ENCODE measurements at places on chromosomes 2 and 18.
A peak's percentile ranks its signal among the peaks of the same experiment; 100 is the strongest.

DNA sequence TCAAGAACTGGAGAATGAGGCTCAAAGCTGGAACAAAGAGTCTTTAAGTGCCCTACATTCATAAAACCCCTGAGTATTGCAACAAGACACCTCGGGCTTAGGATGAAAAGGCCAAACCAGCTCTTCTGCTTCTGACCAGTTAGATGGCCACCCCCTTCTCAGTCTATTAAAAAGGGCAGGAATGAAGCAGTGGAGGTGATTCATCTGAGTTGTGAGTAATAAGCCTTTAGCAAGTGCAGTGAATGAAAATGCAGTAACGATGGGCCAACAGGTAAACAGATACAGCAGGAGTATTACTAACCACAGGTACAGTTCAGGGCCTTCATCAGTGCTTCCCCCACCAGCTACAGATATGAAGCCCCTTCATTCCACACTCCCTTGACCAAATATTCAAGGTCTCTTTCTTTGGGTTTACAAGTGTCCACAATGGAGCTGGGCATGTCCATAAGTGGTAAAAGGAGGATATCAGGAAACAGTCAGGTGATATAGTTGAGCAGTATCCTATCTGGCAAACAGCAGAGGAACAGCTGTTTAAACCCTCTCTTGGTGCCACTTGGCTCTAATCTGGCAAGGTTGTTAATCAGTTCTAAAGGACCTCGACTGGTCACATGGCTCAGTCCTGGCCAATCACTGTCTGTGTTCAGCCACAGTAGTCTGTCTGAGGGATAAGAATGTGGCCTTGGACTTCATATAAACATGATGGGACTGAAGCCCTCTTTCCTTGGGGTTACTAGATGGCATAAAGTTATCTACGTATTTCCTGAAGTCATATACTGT, 17.8 kb downstream of the SERPINB13 start:
- no peak for DNase-seq

- no peak for DNase-seq
These were observed 204.6 kb upstream of the APCDD1 start for GRCh38 chr18:10249801-10250200.

- peak; percentile 91 for DNase-seq
These were observed 94.2 kb upstream of the FSHR start for GRCh38 chr2:49248506-49248905.

DNA sequence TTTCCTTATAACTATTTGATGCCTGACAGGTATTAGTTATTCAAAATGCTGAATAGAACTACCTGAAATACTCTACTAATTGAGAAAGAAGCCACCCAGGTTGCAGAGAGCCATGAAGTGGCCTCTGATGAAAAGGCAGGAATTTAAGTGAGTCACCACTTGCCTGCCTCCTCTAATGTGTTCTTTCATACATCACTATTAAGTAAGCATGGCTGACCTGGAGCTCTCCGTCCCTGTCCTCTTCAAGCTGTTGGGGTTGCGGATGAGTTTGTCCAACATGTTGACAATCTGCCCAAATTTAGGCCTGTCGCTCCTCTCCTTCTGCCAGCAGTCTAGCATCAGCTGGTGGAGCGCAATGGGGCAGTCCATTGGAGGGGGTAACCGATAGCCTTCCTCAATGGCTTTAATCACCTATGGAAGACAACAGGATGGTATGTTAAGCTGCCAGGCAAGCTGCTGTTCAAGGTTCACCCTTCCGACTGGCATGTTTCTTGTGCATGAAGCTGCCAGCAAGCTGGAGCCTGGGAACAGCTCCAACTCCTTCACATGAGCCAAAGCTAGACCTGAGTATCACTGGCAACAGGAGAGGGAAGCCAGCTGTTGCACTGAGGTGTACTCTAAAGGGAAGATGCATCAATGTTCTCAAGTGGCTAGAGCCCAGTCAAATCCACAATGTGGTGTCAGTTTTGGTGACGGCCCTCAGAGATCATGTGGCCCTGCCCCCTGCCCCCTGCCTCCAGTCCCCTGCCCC, 142.2 kb downstream of the EPHA4 start:
- DNase-seq: peak; percentile 62

GRCh38 chr2:158128168-158128973, 26.7 kb downstream of the UPP2 start:
- DNase-seq: no peak

GRCh38 chr2:12010779-12011178, 264.3 kb downstream of the LPIN1 start:
- no peak for DNase-seq
